ENCODE measurements at places on chromosomes 12 and 14. TPM values are rescaled to one million over a fixed set of nuclear protein-coding genes. Genes with fewer than 3 reads are reported as not detected.
A peak's percentile ranks its signal among the peaks of the same experiment; 100 is the strongest.

- H3K27ac ChIP-seq: no peak overlapping the region
- peak overlapping the region; percentile 28 for H3K4me3 ChIP-seq
- no peaks in the 10 kb centered on the region for H3K27me3 ChIP-seq
- DNase-seq: no peak
- no peaks in the 10 kb centered on the region for H3K36me3 ChIP-seq
These were observed 577 bp upstream of the TPCN1 start for GRCh38 chr12:113220593-113221180.

DNA sequence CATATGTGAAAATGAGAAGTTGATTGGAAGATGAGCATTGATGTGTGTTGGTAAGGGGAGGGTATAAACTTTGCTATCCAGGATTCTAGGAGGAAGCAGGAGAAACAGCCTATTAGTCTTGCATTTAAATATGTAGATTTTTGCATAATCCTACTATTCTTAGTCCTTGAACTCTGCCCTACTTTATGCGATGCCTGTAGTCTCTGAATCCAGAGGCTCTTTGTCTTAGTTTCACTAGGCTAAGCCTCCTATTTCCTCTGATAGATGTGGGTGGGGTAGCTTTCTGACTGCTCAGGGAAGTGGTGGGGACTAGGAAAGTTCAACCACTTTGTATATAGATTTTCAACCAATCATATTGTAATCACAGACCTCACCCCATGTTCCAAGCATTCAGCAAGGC lies 49.5 kb upstream of the KCNC2 start:
- H3K4me1 ChIP-seq: no peaks in the 10 kb centered on the region
- no peaks in the 10 kb centered on the region for H3K36me3 ChIP-seq
- no peak for DNase-seq
- H3K27me3 ChIP-seq: no peaks in the 10 kb centered on the region

DNA sequence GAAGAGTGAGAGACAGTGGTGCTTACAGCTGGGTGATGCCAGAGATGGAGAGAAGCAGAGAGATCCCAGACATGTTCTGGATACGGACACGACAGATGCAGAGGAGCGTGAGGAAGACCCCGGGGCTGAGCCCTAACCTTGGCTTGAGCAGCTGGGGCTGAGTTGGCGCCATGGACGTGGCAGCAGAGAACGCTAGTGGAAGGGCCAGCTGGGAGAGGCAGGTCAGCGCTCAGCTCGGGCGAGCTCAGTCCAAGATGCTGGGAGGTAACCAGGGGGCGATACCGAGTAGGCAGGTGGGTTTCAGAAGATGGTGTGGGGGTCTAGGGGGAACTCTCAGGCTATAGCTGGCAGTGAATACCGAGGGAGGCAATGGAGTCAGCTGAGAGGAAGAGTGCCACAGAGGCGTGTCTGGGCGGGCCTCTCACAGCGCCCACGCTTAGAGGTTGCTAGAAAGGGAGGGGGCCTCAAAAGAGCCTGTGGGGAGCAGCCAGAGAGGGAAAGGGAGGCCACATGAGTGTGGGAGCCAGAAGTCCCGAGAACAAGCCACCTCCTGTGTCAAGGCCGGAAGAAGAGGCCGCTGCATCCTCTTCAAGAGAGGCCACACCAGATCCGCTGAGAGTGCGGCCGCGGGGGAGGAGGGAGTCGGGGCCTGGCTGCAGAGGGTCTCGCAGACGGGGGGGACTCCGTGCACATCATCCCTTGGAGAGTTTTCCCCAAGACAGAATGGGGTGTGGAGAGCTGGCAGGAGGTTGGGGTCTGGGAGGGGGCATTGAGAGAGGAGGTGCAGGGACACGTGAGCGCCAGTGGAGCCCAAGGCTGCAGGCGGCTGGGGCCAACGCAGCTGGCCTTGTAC lies 57.0 kb upstream of the DIO3 start:
- DNase-seq: no peak
- H3K36me3 ChIP-seq: no peaks in the 10 kb centered on the region
- no peaks in the 10 kb centered on the region for H3K27me3 ChIP-seq
- H3K4me1 ChIP-seq: no peaks in the 10 kb centered on the region

- H3K4me1 ChIP-seq: peaks cover 65% of the 10 kb centered on the region
- H3K27ac ChIP-seq: peak overlapping the region; percentile 98
- no peaks in the 10 kb centered on the region for H3K36me3 ChIP-seq
- no peak for DNase-seq
- no peaks in the 10 kb centered on the region for H3K27me3 ChIP-seq
These were observed 4.8 kb downstream of the SLC38A1 start for GRCh38 chr12:46264057-46264456.

- H3K36me3 ChIP-seq: no peaks in the 10 kb centered on the region
- H3K27me3 ChIP-seq: no peaks in the 10 kb centered on the region
- DNase-seq: peak; percentile 20
- H3K4me1 ChIP-seq: no peaks in the 10 kb centered on the region
These were observed 24.9 kb upstream of the SPPL3 start for GRCh38 chr12:120928864-120929652.

GRCh38 chr14:45181329-45181728 lies 45.6 kb downstream of the FANCM start:
- H3K4me1 ChIP-seq: no peaks in the 10 kb centered on the region
- H3K36me3 ChIP-seq: peaks cover 6% of the 10 kb centered on the region
- H3K4me3 ChIP-seq: no peak overlapping the region
- no peak for DNase-seq

GRCh38 chr14:101620821-101621785 lies 59.8 kb downstream of the DIO3 start:
- no peak for DNase-seq
- no peaks in the 10 kb centered on the region for H3K36me3 ChIP-seq

- H3K27ac ChIP-seq: no peak overlapping the region
- no peaks in the 10 kb centered on the region for H3K27me3 ChIP-seq
- H3K4me1 ChIP-seq: no peaks in the 10 kb centered on the region
- no peak for DNase-seq
- no peaks in the 10 kb centered on the region for H3K36me3 ChIP-seq
- H3K4me3 ChIP-seq: no peak overlapping the region
These were observed 163.9 kb downstream of the RBM19 start for GRCh38 chr12:113802000-113802749.

DNA sequence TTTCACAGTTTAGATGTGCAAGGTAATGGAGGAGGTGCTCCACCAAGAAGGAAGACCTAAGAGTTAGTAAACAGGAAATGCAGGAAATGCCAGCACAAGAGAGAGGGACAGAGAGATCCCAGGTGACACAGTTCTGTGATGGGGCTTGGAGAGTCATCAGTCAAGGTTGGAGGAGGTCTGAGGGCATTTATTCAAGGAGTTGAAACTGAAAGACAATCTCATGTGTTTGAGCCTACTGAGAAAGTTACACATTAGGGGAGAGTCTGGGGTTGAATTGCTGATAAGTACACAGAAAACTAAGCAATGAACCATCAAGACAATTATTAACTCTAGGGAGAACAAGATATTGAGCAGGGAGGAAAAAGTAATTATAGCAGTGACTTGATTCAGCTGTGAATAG lies 138.5 kb downstream of the ANO6 start:
- peaks cover 17% of the 10 kb centered on the region for H3K36me3 ChIP-seq
- H3K27ac ChIP-seq: no peak overlapping the region
- no peak for DNase-seq
- peaks cover 15% of the 10 kb centered on the region for H3K4me1 ChIP-seq

DNA sequence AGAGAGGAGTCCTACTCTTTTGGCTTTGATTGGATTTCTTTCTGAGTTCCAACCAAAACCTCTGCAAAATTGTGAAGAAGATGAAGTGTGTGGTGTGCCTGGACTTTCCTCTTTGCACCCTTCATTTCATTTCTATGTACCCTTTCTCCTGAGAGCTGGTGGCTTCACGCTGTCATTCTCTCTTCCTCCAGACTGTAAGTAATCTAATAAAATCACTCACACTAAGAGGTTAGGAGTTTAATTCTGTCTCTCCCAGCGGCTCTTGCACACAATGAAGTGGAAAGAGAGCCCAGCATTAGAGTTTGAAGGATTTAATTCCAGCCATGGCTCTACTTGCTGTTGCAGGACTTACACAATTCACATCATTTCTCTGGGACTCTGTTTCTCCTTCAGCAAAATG lies 37.8 kb upstream of the CRADD start:
- H3K4me1 ChIP-seq: no peaks in the 10 kb centered on the region
- no peaks in the 10 kb centered on the region for H3K27me3 ChIP-seq
- H3K36me3 ChIP-seq: no peaks in the 10 kb centered on the region
- DNase-seq: no peak
- no peak overlapping the region for H3K4me3 ChIP-seq

DNA sequence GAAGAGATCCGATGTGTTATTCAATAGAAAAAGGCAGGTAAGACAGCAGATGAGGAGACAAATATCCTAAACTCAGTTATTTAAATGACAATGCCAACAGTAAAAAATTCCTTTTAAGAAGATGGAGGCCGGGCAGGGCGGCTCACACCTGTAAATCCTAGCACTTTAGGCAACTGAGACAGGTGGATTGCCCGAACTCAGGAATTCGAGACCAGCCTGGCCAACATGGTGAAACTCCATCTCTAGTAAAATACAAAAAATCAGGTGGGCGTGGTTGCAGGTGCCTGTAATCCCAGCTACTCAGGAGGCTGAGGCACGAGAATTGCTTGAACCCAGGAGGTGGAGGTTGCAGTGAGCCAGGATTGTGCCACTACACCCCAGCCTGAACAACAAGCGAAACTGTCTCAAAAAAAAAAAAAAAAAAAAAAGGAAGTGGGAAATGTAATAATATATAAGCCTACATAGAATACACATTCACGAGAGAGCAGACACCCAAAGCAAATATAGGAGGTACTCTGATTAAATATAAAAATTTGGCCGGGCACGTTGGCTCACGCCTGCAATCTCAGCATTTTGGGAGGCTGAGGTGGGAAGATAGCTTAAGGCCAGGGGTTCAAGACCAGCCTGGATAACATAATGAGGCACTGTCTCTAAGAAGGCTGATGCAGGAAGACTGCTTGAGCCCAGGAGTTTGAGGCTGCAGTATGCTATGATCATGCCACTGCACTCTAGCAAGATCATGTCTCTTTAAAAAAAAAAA lies 19.0 kb downstream of the CORO1C start:
- H3K4me1 ChIP-seq: peaks cover 8% of the 10 kb centered on the region
- no peaks in the 10 kb centered on the region for H3K36me3 ChIP-seq
- H3K4me3 ChIP-seq: no peak overlapping the region
- no peaks in the 10 kb centered on the region for H3K27me3 ChIP-seq
- no peak for DNase-seq

DNA sequence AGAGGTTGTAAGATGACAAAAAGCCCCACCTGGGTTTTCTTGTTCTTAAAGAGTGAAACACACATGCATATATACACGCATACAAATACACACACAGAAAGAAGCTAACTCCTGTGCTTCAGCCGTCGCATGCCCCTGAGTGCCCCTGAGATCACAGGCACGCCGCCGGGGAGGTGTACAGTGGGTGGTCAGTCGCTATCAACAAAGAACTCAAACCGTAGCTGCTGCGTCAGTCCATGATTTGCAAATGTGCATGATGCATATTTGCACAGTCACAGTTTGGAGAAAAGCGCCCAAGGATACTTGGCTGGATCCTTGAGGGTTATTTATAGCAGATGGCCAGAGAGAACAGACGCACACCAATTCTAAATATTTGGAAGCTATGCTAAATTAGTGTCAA lies 206.9 kb downstream of the TMEM132D start:
- H3K4me3 ChIP-seq: no peak overlapping the region
- no peaks in the 10 kb centered on the region for H3K36me3 ChIP-seq
- H3K4me1 ChIP-seq: no peaks in the 10 kb centered on the region
- DNase-seq: no peak

DNA sequence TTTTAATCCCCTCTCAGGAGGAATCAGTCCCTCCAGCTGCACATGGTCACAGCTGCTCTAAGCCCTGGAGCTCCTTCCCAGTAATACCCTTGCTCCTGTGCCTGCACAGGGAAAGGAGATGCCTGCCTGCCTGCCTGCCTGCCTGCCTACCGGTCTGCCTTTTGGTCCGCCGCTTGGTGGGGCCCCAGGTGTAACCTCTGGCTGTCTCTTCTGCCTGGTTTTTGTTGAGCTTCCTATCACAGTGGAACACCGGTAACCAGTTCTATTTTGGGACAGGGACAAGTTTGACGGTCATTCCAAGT lies 99.8 kb downstream of the DAD1 start:
- H3K4me3 ChIP-seq: no peak overlapping the region
- H3K27me3 ChIP-seq: peaks cover 34% of the 10 kb centered on the region
- H3K36me3 ChIP-seq: no peaks in the 10 kb centered on the region
- no peak overlapping the region for H3K27ac ChIP-seq
- H3K4me1 ChIP-seq: peaks cover 32% of the 10 kb centered on the region

GRCh38 chr12:97452230-97452629 lies 10.4 kb upstream of the RMST start:
- no peak overlapping the region for H3K4me3 ChIP-seq
- H3K36me3 ChIP-seq: no peaks in the 10 kb centered on the region
- no peak for DNase-seq
- H3K27ac ChIP-seq: no peak overlapping the region
- no peaks in the 10 kb centered on the region for H3K4me1 ChIP-seq

- H3K36me3 ChIP-seq: no peaks in the 10 kb centered on the region
- H3K27me3 ChIP-seq: no peaks in the 10 kb centered on the region
- H3K4me3 ChIP-seq: no peak overlapping the region
- DNase-seq: no peak
These were observed 38.0 kb upstream of the NID2 start for GRCh38 chr14:52106840-52107239.

DNA sequence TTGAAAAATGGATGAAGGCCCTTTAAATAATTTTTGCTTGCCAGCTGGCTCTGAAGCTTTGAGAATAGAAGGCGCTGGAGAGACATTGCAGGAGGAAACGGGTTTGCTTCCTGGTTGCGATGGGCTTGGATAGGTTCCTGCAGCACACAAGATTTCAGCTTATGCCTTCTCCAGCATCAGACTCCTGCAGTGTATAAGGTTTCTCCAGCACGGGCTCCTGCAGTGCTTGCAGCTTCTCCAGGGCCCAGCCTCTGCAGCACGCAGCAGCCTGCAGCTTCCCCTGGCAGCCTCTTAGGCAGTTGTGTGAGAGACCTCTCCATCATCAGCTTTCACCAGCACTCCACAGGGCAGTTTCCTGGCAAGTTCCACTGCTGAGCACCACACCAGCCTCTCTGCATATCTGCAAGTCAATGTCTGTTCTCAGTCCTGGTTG lies 78.7 kb upstream of the ZDHHC17 start:
- no peak overlapping the region for H3K4me3 ChIP-seq
- DNase-seq: peak; percentile 84
- peaks cover 5% of the 10 kb centered on the region for H3K4me1 ChIP-seq
- H3K27ac ChIP-seq: no peak overlapping the region

DNA sequence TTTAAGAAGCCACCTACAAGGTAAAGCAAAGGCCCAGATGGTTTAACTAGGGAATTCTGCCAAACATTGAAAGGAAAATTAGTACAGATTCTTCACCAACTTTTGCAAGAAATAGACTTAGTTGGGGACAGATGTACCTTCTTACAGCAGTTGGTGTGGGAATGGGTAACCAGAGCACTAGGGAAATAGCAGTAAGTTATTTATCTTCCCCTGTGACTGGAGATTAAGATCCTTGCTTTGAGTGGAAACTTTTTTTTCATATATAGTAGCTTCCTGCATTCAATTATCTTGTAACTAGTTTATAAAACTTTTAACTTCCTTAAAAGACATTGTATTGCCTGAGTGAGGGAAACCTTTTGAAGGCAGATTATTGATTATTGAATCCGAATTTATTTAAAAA lies 44.2 kb downstream of the ARID2 start:
- no peak overlapping the region for H3K27ac ChIP-seq
- no peaks in the 10 kb centered on the region for H3K36me3 ChIP-seq
- no peak overlapping the region for H3K4me3 ChIP-seq

Gene CLEC1B
- not detected for polyA plus RNA-seq

Gene TAC3
- 9.9 TPM for polyA plus RNA-seq

Gene KDM2B
- 35.8 TPM for polyA plus RNA-seq

Gene KCNK13
- 1.1 TPM for polyA plus RNA-seq
